ENCODE measurements at places on chromosomes 4 and X.

DNA sequence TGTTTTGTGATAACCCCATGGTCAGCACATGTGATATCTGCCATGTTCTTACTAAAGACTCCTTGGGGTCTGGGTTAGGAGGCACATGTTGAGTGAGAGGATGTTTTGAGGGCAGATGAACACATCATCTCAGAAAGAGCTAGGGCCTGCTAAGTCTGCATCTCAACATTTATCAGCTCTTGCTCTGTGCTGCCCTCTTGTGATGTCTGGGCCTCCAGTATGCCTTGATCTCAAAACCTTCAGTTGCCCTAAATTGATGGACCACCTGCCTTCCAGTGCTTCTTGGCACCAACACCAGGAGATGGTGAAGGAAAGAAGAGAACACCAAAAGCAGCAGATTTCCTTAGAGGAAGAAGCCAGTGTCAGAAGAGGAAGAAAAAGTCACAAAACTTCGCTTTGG lies 22.5 kb downstream of the MID1 start:
- peak; percentile 37 for DNase-seq

DNA sequence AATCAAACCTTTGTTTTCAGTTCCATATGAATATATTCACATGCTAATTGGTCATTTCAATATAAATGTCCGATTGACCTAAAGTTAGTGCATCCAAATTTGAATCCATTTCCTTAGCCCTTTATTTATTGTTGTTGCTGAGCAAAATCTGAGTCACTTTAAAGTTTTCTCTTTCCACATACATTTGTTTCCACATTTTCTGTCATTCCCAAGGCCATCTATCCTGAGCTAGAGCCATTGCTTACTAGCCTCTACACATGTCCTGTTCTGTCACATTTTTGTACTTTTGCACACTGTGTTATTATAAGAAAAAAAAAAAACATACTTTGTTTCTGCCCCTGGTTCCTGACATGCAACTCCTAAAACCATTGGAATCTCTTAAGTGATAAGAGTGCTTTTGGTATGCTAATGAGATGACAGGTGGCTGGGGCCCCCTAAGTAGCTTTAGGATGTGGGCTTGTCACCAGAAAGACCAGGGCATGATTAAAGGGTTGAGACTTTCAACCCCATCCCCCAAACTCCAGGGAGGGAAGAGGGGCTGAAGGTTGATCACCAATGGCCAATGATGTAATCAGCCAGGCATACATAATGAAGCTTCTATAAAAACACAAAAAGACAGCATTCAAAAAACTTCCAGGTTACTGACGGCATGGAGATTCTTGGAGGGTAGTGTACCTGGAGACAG lies 353.3 kb upstream of the MAGEB16 start:
- no peak for DNase-seq

DNA sequence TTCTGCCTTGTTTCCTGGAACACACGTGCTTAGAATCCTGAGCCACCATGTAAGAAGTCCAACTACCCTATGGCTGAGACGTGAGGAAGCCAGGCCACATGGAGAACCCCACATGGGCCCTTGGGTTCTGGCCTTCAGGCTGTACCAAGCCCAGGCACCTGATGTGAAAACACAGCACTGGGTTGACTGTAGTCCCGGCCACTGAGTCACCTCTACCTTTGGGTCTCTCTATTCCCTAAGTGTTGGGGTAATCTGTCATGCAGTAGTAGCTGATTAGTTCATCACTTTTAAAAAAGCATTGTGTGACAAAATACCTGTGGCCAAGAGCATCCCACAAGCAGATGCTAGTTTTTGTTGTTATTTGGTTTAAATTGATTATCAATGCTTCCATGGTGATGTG lies 24.3 kb downstream of the CFAP97 start:
- DNase-seq: no peak

GRCh38 chrX:17638731-17639130 lies 98.6 kb upstream of the SCML1 start:
- DNase-seq: no peak

GRCh38 chrX:7985568-7985967 lies 58.4 kb upstream of the PNPLA4 start:
- DNase-seq: no peak

DNA sequence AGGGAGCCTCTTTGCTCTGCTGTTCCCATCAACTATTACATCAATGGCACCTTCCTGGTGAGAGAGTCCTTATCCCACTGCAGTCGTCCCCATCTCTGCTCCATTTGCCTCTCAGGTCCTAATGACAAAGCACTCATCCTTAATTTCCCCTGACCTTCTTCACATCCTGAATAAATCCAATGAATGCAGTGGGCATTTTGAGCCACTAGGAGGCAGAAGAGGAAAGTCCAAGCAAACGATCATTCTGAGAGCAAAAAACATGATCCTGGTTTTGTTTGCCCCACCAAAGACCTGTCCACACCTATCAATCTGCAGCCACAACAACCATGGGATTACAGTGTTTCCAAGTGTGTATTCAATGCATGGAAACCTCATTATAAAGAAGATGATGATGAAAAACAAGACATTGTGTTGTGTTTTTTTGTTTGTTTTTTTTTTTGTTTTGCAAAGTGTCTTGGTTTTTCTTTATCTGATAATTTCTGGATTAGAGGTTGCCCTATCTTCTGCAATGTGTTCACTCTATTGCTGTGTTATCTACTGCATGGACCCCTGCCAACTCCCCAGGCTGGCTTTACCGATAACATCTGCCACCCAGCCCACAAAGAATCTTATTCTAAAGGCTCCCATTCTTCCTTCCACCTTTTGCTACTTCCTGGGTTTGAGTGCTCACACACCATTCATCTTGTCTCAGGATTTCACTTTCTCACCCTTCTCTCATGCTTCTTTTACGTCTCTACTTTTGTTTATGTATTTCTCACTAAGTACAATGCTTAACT lies 207.2 kb downstream of the NLGN4X start:
- peak; percentile 33 for DNase-seq

GRCh38 chr4:38360201-38360600 lies 303.8 kb upstream of the KLF3 start:
- DNase-seq: no peak

- no peak for DNase-seq
Measured at GRCh38 chrX:30060718-30061117, 154.6 kb upstream of the MAGEB2 start.

DNA sequence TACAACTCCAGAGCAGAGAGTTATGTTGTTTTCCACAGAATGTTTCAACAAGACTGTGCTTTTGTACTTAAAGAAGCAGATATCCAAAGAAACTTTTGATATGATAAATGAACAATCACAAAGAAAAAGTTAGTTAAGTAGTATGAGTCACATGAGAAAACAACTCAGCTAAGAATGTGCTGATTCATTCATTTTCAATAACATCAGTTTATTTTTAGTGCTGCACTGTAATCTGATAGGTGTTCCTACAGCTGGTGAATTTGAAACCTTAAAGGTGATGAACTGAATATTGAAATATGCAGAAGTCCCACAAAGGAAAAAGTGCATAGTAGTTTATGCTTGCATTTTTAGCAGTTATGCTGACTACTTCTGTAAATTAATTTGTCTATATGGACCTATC lies 180.3 kb upstream of the TENM3 start:
- no peak for DNase-seq

DNA sequence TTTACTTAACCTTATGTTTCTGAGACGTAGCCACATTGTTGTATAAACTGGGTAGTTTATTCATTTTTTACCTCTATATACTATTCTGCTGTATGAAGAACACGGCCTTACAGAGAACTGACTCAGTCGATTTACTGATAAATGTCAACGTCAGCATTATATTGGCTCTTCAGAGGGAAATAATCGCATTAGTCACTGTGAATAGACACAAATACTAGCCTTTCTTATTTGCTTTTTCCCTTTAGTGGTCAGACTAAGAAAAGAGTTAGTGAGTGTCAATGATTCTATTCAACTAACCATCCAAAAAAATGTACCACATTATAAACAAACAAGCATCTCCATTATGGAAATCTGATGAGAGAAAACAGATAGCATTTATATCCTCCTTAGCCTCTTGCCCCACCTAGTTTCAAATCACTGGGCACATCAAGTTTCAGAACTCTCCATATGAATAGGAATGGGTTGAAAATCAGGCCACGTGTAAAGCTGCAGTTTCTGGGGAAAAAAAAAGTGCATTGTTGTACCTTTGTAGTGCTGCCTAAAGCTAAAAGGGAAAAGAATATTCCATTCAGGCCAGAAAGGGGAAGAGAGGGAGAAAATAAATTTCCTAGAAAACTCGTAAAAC lies 146.7 kb upstream of the VCX3A start:
- no peak for DNase-seq

DNA sequence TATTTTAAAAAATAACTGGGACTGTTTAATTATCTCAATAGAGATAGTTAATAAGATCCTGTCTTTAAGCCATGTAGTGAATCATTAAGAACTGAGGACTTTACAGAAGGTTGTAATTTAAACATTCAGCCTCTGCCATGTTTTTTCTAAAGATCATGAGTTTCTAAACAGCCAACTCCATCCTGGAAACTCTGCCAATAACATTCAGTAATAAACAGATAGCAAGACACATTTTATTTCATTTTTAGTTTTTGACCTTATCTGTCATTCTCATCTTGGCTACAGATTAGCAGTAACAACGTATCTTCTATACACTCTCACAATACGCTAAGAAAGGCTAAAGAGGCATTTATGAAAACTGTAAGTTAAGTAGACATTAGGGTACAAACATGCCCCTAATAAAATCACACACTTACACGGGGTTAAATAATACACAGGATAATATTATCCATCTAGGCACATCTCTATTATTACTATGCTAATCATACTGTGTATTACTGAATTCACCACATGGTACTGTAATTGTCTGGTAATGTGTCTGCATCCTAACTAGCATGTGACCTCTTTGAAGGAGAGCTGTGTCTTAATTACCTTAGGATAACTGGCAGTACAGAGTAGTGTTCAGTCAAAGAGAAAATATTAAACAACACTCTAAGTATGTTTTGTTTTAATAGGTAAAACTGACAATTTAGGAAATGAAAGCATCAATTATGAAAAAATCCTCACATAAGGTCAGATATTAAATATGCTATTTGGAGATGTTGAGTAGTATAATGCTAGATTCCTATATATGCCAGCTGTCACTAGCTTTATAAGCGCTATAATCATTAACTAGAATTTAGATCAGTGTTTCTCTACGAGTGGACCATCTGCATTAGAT lies 122.4 kb upstream of the NAP1L5 start:
- DNase-seq: no peak

DNA sequence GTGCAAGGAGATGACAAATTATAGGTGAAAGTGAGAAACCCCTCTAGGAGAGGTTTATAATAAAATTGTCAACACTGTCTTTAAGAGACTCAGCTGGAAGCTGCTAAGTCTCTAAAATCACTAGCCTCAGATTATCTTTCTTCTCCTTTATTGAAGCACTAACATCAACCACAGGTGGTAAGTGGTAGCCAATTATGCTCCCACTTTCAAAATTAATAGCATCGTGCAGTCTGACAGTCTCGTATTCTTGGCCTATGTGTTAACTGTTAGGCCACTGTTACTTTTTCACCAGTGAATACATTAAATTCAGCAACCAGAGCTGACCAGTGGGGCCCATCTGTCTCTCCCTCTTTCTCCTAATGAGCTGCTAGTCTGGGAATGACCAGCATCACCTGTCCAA lies 674.1 kb downstream of the RAPGEF2 start:
- no peak for DNase-seq

- DNase-seq: no peak
Measured at GRCh38 chr4:82903737-82904136, 3.2 kb downstream of the THAP9 start.

- no peak for DNase-seq
Measured at GRCh38 chrX:110322603-110323002, 4.7 kb upstream of the AMMECR1 start.

DNA sequence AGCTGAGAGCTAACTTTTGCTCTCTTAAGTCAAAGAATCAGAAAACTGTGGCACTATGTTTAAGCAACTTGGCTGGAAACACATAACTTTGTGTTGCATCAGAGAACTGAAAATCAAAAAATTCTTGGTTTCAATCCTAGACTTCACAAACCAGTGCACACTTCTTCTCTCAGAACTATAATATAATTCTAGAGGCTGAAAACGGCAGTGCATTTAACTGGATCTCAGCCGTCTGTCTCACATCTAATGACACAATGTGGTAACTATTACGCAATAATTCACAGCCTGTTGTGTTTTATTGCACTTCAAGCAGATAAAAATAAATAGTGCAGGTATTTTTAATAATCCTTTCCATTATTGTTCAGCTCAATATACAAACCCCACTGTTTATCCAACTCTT lies 260.6 kb upstream of the DIAPH2 start:
- no peak for DNase-seq

- no peak for DNase-seq
Measured at GRCh38 chr4:45121426-45121975, 395.1 kb upstream of the GNPDA2 start.

DNA sequence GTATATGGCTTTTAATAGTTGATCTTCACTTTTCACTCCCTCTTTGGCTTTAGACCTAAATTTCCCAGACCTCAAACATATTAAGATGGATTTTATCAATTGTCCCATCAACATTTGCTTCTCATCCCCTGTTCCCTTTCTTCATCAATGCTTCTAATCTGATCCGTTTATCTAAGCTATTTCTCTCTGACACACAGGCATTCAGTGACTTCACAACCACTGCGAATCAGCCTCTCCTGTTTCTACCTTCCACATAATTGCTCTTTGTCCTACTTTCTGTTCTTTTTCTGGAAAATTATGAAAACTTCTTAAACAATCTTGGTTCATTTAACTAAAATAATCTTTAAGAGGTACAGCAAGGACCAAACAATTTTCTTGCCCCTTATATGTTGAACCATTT lies 115.2 kb downstream of the GLRA3 start:
- DNase-seq: no peak

All from liver (tissue), 10 donors.